GM04504 (cell line): ENCODE measurements at places on chromosomes 12 and 14.
A peak's percentile ranks its signal among the peaks of the same experiment; 100 is the strongest.

DNA sequence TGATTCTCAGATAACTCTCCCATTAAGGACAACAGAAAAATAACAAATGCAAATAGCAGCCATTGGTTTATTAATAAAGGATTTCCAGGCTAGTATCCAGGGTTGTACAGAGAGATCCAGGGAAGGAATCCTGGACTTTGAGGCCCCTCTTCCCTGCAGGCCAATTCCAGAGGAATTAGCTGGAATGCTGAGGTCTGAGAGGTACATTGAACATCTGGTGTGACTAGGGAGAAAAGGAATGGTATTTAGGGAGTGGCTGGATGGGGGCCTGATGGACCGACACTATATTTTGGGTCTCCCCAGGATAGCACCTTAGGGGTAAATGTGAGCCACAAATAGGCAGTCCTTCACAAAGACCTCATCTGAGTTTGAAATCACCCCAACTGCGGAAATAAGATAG is 924.5 kb downstream of the AACS start:
- DNase-seq, result no peak

GRCh38 chr14:69838881-69839416 is 40.3 kb upstream of the SMOC1 start:
- no peak for DNase-seq

DNA sequence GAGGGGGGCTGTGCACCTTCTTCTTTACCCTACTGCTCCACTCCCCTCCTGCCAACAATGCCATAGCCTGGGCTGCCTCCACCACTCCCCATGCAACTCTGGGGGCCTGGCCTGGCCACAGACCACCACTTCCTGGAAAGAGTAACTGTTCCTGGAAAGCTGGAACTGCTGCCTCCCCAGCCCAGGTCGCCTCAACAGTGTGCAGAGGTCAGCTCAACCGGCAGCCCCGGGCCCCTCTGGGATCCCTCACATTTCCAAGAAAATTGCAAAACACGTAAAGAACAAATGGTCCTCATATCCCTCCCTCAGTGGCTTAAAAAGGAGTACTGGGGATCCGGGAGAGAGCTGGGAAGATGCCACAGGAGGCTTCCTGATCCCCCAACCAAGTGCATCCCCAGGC is 22.4 kb upstream of the DIO3 start:
- DNase-seq, result no peak

GRCh38 chr12:121829250-121829918 is 25.6 kb downstream of the SETD1B start:
- DNase-seq, result no peak

DNA sequence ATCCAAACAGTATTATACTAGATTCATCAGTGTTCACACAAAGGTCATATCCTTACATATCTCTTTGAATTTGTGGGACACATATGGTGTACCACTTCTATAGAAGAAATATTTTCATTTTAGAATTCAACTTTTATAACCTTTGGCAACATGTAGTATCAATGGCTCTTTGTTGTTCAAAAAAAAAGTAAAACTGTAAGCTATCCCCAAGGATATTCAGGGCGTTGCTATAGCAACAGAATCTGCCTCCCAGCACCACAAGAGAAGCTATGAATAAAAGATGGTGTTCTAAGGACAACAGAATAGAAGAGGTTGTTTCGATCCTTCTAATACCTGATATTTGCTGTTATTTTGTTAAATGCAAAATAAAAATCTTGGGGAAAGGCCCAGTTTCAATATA is 139.3 kb downstream of the BRMS1L start:
- DNase-seq, result no peak

DNA sequence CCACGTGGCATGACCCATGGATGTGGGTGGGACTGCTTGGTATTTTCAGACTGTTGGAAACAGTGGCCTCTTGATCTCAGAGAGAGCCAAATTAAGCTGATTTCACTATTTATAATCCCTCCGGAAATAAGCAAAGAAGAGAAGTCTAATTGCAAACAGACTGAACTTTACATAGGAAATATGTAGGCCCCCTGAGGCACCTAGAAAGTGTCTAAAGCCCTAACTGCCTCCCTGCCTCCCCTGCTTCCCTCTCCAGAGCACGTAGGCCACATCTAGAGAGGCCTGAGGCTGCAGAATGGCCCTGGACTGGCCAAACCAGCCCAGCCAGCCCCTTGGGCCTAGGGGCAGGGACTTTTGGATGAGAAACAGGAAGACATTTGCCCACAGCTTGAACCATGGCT is 123.8 kb downstream of the ZFP36L1 start:
- DNase-seq, result no peak

DNA sequence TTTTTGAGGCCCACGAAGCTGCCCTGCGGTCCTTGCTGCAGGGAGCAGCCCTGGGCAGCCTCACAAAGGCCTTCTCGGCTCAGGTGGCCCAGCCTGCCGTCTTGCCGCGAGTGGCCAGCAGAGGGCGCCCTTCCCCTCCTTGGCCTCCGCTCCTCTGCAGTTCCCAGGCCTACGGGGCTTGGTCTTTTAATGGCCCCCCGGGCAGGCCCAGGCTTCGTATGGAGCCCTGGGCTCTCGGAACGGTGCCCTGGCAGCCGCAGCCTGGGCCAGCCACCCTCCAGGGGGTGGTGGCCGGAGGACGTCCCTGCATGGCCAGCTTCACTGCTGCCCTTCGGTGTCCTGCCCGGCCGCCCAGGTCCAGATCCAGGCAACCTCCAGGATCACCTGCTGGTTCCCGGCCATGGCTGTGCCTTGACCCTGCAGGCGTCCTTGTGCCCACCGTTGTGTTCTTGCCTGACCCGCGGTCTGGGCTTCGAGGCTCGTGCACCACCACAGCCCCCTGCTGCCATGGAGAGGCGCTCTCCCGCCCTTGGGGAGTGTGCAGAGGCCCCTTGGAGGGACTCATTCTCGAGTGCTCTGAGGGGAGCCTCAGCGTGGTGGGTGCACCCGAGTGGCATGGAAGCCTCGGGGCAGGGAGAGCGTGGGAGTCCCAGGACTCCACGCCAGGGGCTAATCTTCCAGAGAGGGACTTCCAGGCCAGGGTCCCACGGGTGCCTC is 9.4 kb downstream of the ASPG start:
- peak; percentile 0 for DNase-seq

DNA sequence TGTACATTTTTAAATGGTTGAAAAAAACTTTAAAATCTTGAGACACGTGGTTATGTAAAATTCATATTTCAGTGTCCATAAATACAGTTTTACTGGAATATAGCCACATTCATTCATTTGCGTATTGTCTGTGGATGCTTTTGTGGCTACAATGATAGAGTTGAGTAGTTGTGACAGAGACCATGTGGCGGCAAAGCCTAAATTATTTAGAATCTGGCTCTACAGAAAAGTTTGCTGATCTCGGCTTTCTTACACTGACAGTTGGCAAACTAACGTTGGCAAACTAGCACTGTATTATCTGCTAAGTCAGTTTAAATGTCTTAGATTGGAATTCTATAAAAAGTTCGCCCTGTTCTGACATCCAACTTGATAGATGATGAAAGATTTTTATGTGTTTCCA is 2.4 kb downstream of the UNC119B start:
- no peak for DNase-seq

DNA sequence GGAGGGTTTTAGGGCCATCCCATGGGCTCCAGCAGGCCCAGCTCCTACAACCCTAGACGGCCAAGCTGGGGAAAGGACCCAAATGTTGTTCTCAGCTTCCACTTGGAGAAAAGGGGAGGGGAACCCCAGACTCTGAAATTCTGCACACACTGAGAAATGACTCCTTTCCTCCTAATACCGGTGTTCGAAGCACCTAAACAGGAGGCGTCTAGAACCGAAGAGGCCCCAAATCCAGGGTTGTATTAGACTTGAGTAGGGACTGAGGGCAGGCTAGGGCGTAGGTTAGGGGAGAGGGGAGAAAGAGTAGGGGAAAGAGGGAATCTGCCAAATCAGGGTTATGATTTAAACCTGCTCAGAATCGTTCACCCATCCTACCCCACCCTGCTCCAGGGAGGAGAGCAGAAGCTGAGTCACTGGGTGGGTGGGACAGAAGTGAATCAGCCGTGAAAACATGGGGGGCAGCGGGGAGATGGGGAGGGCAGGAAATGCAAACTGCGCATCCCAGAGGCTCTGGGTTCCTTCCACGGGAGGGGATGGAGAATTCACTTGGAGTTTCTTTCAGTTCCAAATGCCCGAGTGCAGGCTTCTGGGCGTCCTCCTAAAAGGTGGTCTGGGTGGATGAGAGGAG is 1.0 kb downstream of the IGFBP6 start:
- peak; percentile 82 for DNase-seq

DNA sequence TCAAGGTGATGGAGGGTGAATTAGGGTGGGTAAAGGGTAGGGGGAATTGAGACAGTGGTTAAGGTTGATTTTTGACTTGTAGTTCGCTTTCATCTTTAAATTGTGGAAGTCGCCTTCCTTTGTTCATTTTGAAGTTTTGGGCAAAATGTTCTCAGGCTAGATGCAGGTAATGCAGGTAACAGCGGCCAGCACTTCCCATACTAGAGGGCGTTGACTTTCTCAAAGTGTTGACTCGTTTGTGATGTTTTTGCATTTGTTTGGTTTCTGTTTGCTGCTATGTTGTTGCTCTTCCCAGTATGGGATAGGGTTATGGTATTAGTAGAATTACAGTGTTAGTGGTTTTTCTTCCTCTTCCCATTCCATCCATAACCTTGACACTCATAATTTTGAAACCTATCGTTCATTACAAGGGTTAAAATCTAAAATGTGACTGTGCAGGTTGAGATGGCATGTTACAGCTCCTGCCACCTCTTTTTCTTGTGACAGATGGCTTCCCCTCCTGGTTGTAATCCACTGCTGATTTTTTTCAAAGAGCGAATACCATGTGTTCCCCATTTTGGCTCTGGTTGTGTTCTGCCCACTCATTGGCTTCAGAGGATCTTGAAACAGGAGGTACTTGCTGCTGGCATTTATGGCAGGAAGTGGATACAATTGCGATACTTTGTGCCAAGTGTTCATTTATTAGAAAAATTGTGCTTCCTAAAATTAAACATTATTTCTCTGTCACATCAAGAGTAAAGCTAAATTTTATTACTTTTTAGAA is 57.1 kb downstream of the ERC1 start:
- DNase-seq, result no peak

DNA sequence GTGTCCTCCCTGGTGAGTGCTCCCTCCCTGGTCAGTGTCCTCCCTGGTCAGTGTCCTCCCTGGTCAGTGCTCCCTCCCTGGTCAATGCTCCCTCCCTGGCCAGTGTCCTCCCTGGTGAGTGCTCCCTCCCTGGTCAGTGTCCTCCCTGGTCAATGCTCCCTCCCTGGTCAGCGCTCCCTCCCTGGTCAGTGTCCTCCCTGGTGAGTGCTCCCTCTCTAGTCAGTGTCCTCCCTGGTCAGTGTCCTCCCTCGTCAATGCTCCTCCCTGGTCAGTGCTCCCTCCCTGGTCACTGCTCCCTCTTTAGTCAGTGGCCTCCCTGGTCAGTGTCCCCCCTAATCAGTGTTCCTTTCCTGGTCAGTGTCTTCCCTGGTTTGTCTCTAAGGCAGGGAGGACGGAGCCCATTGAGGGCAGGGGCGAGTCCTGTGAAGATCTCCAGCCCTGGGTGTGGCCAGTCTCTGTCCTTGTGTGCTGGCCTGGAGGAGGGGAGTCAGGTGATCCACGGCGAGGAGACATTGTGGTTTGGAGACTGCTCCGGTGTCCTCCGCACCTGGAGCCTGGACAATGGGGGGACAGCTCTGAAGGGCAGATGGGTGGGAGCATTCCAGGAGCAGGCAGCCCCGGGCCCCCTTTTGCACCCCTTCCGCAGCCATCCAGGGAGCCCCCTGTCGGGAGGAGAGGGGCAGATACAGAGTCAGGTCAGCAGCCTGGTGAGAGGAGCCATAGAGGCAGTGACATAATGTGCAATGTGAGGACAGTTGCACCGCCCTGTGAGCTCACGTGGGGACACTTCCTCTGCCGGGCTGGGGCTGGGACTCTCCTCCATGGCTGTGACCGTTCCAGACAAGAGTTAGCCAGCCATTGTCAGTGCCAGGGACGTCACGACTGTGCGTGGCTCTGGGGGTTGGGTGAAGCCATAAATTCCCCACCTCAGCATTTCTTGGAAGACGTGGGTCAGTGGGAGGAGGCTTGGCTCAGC is 93.4 kb downstream of the ADGRD1 start:
- no peak for DNase-seq

DNA sequence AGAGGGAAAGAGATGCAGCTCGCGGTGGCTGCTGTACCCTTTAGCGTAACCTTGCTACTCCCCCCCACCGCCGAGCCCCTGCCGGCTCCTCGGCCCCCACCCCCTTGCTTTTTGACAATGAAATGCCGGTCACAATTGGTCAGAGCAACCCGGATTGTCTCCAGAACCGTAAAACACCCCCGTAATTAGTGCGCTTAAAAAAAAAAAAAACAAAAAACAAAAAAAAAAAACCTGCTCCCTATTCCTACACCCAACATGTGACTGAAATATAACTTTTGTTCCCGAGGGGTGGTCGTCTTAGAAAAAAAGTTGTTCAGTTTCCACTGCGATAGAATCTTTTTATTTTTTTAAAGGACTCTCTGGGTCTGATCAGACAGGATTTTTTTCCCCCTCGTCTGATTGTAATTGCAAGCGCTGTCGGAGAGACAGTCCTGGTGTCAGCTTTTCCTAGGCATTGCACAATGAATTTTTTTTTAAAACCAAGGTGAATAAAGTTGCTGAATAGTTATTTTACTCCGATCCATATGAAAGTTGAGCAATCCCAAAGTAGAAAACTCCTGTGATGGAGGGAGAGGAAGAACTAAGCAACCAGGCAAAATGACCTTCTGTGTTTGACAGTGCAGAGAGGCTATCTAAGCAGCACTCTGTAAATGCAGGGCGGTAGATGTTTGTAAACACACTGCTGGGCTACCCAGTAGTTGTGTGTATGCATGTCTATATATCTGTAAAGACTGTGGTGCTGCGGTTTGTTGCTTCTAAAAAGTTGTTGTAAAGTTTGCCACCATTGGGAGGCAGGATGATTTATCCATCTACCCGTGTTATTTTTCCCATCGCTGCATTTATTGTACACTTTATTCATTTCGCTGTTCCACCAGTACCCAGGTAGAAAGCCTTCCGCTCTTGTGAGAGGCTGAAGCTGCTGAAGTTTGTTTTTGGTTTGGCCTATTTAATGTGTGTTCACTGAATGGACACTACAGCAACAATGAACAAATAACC is 1.1 kb downstream of the ETV6 start:
- DNase-seq, result no peak

- DNase-seq, result no peak
Observed at GRCh38 chr14:92154283-92154942, 32.6 kb downstream of the CPSF2 start.

GRCh38 chr12:99387661-99388060 is 259.9 kb upstream of the GARIN6 start:
- no peak for DNase-seq

DNA sequence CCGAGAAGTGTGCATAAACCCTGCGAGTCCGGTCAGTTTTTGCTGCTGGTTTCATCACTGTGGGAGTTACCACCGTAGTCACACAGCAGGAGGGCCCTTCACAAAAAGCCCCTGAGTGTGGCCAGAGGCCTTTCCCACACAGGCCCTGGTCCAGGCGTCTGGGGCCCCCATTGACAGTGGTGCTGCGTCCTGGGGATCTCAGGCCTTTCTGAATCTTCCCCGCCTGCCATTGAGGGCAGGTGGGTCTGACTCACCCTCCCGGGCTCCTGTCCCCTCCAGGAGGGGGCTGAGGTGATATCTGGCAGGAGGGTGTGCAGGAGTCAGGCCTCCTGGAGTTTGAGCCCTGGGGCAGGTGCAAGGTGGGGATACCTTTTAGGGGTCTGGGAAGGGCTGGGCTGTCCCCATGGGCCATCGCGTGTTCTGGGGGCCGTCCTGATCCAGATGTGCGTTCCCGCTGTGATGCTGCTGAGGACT is 358.5 kb downstream of the TMEM121 start:
- DNase-seq, result no peak

- peak; percentile 85 for DNase-seq
Observed at GRCh38 chr12:47935184-47935583, 28.2 kb upstream of the TMEM106C start.

GRCh38 chr14:80538633-80539375 is 327.5 kb upstream of the DIO2 start:
- DNase-seq, result no peak

- DNase-seq, result no peak
Observed at GRCh38 chr12:5059358-5059757, 15.7 kb downstream of the KCNA5 start.
